ENCODE measurements at places on chromosomes 16 and 17. TPM values are rescaled to one million over a fixed set of nuclear protein-coding genes. Genes with fewer than 3 reads are reported as not detected.

ABCC12 gene
- total RNA-seq, result 0.23 TPM

DNA sequence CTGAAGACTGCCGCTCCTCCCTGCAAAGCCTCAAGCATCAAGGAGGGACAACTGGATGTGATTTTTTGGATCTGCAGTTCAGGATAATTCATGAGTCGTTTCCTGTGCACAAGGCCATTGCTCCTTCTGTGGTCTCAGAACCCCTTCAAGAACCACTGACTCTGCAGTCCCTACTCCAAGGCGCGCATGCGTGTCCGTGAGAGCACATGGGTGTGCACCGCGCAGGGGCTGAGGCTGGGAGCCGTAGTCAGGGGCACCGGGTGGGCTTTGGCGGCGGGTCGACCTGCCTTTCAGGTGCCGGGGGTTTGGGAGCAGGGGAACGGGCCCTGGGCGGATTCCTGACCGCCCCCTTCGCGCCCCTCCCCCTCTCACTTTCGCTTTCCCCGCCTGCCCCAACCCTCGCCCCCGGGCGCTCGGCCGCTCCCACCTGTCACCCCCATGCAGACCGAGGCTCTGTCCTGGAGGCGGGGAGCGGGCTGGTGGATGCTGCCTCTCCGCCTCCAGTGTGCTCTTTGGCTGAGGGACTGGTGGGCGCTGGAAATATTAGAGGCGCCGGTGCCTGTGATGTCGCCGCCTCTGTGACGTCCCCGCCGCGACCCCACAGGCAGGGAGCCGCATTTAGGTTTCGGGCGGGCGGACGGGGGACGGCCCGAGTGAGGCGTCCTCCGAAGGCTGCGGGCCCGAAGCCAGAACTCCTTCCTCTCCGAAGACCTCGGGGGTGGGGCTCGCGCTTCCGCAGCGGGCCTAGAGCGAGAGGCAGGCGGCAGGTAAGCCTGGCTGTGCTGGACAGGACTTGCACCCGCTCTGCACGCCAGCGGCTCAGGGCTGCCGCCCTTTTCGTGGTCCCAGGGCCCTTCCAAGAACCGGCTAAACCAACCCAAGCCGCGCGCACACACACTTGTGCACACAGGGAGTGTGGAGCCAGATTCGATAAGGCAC is at the start of gene SPATA32:
Gene SPATA32, minus strand, starts transcription at position 518 of the 939 bp plus-strand sequence. Its CDS starts 78 bp downstream, at position 440.
- DNase-seq, result peak; percentile 76

DNA sequence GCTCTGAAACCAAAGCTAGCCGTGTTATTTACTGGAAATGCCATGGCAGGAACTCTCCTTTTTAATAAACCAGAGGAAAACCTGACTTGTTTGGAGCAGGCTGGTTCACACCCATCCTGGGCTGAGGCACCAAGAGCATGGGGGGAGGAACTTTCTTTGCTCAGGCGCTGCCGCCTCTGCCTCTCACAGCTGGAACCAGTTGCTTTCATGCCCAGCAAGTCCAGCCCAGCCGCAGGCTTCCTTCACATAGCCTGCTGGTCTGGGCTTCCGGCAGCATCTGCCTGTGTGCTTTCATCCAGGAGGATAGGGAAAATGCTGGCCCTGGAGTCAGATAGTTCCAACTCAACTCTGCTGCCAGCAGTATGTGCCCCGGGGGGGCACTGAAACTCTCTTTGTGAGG is 88.1 kb upstream of the ASIC2 start:
- no peak for DNase-seq

DNA sequence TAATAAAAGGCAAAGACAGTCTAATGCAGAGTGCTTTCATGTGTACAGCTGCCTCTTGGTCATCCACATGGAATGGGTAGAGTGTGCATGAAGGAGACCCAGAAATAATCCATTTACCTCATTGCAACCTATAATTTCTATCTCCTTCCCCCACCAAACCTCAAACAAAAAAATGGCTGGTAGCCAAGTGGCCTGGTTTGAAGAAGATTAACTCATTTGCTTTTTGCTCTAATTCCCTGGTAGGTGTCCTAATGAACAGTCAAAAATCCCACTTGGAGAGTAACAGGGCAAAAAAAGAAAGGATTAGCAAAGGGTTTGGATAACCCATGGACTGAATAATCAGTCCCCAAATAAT is 13.0 kb upstream of the LYRM9 start:
- DNase-seq, result no peak

TBC1D3E gene
- not detected for total RNA-seq

- no peak for DNase-seq
These were observed 17.1 kb downstream of the SAP30BP start for GRCh38 chr17:75684249-75684648.

DNA sequence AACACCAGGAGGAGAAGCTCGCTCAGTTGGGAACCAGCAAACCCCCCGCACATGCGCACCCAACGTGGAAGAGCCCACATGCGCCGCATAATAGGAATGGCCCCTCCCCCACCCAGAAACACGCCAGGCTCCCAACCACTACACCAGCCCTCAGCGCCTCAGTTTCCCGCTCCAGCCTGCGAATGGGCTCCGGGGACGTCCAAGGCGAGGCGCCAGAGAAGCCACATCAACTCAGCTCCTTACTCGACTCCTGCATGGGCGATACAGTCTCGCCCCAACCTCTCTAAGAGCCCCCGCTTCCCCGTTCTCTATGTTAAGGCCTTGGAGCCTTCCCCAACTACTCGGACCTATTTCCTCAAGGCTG is 504 bp downstream of the SRSF1 start:
- DNase-seq, result peak; percentile 89

GRCh38 chr16:73323880-73324279 is 276.0 kb upstream of the ZFHX3 start:
- DNase-seq, result no peak

DNA sequence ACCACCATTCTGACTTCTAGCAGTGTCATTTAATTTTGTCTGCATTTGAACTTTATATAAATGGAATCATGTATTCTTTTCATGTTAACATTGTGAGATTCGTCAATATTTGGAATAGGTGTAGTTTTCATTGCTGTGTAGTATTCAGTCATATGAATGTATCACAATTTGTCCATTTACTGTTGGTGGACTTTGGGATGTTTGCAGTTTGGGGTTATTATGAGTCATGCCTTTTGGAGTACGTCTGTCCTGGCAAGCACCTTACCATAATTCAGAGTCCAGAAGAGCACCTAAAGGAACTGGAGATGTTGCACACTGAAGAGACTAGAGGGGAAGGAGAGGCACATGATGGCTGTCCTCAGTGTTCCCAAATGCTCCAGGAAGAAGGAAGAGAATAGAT is 3.1 kb upstream of the PHKG2 start:
- no peak for DNase-seq

GRCh38 chr17:57034807-57035754 is 50.0 kb upstream of the AKAP1 start:
- DNase-seq, result no peak

DNA sequence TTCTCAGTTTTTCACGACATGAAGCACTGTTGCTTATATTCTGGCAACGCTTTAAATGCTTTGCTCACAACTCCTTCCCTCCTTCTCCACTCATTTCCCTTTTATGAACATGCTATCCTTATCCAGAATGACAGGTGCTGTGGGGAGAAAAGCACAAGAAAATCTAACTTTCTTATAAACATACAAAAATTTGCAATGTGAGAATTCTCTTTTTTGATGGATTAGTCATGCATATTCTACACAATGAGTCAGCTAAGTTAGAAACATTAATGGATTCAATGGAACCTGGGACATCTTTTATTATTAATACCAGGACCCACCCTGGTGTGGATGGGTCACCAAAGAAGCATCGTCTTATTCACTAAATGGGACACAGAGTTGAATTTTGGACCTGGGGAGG is 234.6 kb upstream of the CDH5 start:
- DNase-seq, result no peak

CSH2 gene
- not detected for total RNA-seq

FAM171A2 gene
- 0.22 TPM for total RNA-seq

GRCh38 chr17:50087246-50087911 is 7.8 kb upstream of the PDK2 start:
- peak; percentile 85 for DNase-seq

SEPTIN12 gene
- total RNA-seq, result not detected

DNA sequence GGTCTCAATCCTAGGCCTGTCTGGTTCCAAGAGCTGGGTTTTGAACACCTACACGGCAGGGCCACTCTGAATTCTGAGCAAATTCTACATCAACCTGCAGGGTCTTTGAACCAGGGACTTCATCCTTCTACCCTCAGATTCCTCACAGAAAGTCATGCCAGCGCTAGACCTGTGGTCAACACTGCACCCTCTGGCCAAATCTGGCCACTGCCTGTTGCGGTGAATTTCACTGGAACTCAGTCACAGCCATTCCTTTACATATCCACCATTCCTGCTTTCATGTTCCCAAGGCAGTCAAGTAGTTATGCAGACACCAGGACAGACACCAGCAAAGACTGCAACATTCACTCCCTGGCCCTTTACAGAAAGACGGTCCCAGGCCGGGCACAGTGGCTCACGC is 144.6 kb downstream of the C16orf95 start:
- no peak for DNase-seq

KRT28 gene
- not detected for total RNA-seq

MT1M gene
- total RNA-seq, result 1.4 TPM

BLTP2 gene
- 95.9 TPM for total RNA-seq

- DNase-seq, result no peak
These were observed 2.9 kb downstream of the UBN1 start for GRCh38 chr16:4850211-4850610.

CTF1 gene
- 9.0 TPM for total RNA-seq

DNA sequence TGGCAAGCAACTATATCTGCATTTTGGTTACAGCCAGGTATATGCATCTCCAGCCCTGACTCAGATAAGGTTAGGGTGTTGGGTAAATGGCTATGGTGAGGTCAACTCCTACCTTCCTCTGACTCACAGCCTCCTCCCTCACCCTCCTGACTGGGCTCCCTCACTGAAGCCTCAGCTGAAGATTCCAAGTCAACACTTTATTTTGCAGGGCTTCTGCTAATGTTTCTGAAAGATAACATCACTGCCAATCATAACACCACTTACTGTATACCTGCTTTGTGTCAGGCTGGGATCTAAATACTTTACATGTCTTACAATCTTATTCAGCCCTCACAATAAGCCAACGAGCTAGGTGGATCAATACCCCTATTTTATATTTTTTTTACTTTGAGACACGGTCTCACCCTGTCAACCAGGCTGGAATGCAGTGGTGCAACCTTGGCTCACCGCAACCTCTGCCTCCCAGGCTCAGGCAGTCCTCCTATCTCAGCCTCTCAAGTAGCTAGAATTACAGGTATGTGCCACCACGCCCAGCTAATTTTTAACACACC is 47.8 kb upstream of the GCSH start:
- DNase-seq, result no peak

GRCh38 chr17:42025936-42026335 is 6.0 kb downstream of the NKIRAS2 start:
- DNase-seq, result no peak

TPSB2 gene
- 3.3 TPM for total RNA-seq

- no peak for DNase-seq
These were observed 356.7 kb downstream of the SOX9 start for GRCh38 chr17:72477491-72477890.

- DNase-seq, result no peak
These were observed 564.0 kb downstream of the MAF start for GRCh38 chr16:79036541-79036940.

HID1 gene
- total RNA-seq, result 2.6 TPM

DNA sequence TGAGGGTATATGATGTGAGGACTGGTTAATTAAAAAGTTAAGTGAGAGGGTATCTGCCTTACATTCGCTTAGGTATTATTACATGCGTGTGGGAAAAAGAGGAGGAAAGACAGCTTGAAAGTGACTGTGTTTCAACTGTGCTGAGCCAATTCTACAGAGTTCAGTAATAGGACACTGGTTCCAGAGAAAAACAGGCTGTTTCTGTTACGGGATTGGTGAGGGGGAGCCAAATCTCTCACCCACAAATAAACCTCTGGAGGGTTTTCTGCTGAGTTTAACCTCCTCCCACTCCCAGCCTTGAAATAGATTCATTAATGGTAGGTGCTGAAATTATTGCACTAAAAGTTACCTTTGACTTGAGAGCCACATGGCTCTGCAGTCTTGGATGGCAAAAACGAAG is 3.9 kb upstream of the KRT26 start:
- no peak for DNase-seq

GRCh38 chr16:24846548-24847357 is 990 bp downstream of the SLC5A11 start:
- DNase-seq, result no peak

GRCh38 chr16:68910051-68910450 is 66.7 kb downstream of the TANGO6 start:
- DNase-seq, result no peak

- DNase-seq, result no peak
These were observed 194.6 kb downstream of the STX8 start for GRCh38 chr17:9381068-9381467.

PDE6G gene
- not detected for total RNA-seq

NLE1 gene
- 10.4 TPM for total RNA-seq

DNA sequence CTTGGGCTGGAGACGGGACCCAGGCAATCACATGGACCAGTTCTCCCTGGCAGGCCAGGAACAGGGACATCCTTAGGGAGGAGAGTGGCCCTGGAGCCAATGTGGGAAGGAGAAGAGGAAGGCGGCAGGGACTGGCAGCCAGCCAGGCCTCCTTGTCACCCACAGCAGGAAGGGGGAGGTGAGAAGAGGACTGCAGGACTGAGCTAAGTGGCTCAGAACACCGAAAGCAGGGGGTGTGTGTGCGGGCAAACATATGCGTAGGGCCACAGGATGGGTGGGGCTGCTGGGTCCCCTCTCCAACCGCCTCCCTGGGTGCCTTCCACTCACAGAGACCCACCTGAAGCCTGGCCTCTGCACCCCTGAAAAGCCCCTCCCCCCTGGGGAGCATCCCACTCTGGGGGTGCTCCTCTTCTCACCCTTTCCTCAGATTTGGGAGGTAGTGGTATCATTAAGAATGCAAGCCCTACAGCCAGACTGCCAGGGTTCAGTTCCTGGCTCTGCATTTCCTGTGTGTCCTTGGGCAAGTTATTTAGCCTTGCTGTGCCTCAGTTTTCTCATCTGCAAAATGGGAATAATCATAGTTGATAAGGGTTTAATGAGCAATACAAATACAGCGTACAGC is 8.1 kb downstream of the PNMT start:
- no peak for DNase-seq

GRCh38 chr17:72822358-72823023 is 270.0 kb downstream of the SLC39A11 start:
- DNase-seq, result no peak

- peak; percentile 21 for DNase-seq
These were observed 23.0 kb downstream of the KATNB1 start for GRCh38 chr16:57758331-57759117.

DNA sequence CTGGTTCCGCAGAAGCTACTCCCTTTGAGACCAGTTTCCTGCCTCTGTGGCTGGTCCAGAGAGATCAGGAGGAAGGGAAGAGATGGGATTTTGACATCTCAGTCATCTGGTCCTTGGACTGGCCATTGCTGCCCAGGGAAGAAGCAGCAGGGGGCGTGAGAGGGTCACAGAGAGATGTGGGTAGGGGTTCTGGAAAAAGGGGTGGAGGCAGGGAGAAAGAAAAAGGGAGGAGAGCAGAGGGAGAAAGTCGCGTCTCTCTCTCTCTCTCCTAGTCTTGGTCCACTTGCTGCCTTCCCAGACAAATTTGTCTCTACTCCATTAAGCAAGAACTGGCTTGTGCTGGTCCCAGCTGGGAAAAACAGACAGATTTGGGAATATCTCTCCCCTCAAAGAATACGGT is 4.4 kb downstream of the SHBG start:
- no peak for DNase-seq

GRCh38 chr17:48812001-48812400 is 5.0 kb downstream of the TTLL6 start:
- DNase-seq, result no peak

All from psoas muscle (tissue), 8 donors.